Activated naive CD8-positive, alpha-beta T cell treated with anti-CD3 and anti-CD28 coated beads, Interleukin-2, amount 50 U/mL, for 16 hours (primary cell): ENCODE measurements at places on chromosomes 1 and 21.

GRCh38 chr1:25869909-25870606 is 5.5 kb downstream of the PAQR7 start:
- DNase-seq, result no peak

GRCh38 chr1:150567341-150567716 is 12.1 kb downstream of the MCL1 start:
- peak; percentile 21 for DNase-seq

GRCh38 chr1:1204998-1205768 is 1.2 kb downstream of the TNFRSF18 start:
- no peak for DNase-seq

GRCh38 chr21:42309753-42310213 is 5.4 kb downstream of the TFF3 start:
- peak; percentile 42 for DNase-seq

GRCh38 chr1:206472454-206472853 is 2.2 kb downstream of the IKBKE start:
- DNase-seq, result no peak

GRCh38 chr1:88549536-88549935 is 134.5 kb upstream of the PKN2 start:
- DNase-seq, result no peak

DNA sequence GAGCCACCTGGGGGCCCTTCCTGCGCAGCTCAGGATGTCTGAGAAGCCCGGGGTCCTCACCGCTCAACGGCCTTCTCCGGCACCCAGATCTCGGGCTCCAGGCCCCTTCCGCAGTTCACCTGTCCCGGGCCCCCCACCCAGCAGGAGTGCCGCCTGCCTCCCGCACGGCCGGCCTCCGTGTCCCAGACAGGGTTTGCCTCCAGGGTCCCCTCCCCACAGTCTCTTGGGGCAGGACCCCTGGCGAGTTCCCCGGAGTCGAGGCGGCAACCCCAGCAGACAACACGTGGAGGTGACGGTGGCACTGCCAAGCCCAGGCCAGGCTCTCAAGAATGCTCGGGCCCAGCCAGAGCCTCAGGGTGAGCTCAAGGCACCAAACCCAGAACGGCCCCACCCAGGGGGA is 22.4 kb upstream of the TTLL10 start:
- DNase-seq, result no peak

DNA sequence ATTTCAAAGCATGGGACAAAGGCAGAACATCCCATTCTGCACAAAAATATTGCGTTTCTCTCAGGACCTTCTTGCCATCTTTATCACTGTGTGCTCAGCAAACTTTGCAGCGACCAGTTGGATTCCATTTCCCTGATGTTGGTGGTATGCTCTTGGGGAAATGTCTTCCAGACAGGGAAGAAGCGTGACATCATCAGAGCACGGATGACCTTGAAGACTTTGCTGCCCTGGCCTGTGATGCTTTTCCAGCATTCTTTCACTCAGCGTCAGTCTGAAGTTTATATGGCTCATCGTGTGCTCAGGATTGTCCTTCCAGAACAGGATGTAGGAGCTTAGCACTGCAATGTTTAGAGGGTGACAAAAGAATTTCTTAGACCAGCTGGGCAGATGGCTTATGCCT is 131.4 kb upstream of the F3 start:
- no peak for DNase-seq

DNA sequence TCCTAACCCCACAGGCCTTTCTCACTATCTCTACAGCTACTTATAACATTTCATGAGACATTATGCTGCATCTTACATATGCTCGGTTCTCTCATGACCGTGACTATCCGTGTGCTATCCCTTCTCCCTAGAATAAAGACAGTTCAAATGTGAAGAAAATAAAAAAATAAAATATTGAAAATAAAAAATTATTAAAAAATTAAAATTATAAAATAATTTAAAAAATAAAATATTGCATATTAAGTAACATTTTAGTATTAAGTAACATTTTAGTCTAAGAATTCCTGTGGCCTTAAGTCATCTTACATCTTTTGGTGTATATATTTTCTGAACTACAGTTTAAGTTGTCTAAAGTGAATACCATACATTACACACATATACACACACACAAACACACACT is 415.5 kb downstream of the DPYD start:
- DNase-seq, result no peak

DNA sequence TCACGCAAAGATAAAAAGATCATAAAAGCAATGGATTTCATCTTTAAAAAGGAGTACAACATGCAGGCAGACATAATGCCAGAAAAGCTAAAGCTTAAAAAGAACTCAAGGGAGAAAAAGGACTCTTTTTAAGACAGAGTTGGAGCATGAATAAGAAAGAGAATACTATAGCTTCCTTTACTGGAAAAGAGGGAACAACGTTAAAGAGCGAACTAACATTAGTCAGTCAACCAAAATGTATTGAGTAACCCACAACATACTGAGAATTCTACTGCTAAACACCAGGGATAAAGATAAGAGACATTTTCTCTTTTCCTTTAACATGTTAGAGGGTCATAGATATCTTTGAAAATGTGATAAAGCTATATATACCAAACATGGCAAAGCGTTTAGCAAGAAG is 182.0 kb downstream of the DUSP10 start:
- no peak for DNase-seq

DNA sequence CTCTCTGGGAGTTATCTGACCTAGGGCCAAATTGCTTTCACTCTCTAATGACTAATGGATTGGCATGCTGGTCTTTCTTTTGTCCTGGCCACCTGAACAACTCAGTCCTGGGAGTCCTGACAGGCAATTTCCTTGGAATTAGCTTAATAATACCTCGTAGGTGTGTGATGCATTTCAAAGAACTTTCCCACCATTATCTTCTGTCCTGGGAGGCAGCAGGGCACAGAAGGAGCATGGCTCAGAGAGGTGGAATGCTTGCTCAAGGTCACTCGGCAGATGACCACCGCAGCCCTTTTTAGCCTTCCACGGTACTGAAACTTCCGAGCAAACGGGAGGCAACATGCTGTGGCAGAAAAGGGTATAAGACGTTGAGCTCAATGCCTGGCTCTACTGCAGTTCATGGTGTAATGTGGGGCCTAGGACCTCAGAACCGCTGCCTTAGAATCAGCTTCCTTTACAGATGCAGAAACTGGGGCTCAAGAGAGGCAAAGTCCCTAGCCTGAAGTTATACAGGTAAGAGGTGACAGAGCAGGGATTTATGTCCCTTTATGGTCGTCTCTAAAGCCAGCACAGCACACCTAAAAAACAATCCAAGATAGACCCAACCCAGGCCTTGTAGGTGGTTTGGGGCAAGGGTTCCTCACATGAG is 3.2 kb downstream of the ID3 start:
- DNase-seq, result no peak

GRCh38 chr1:198929111-198929604 is 290.3 kb downstream of the PTPRC start:
- no peak for DNase-seq

GRCh38 chr1:15215116-15215515 is 31.9 kb upstream of the FHAD1 start:
- no peak for DNase-seq

GRCh38 chr1:17194133-17194475 is 10.8 kb upstream of the PADI1 start:
- DNase-seq, result no peak

DNA sequence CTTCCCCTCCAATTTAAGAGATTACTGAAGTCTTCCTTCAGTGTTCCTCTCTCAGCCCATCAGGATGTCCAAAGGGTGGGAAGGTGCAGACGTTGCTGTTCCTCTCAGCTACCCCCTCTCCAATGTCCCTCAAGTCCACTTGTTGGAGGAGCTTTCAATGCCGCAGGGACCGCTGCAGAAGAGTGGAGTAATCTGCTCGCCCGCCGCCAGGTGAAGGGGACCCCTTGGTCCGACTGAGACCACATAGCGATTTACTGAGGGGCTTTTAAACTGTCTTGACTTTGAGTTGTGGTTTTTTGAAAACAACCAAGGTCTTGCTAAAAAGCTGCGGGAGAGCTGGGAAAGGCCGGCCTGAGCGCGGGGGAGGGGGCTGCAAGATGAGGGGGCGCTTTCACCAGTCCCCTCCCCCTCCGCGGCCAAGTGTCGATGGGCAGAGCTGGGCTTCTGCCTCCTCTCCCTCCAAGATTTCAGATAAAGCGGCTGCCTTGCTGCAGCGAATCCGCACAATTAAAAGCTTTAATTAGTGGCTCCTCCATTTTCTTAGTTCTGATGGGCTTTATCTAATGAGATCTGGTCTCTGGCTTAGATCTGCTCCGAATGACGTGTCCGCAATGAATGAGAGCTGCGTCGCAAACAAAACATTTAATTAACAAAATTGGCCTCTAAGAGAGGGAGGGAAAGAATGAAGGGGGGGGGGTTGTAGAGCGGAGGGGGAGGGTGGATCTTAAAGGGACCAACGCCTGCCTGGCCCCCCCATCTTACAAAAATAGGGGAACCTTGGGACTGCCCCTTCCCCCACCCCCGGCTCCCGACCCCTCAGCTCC is 5.9 kb downstream of the LMO4 start:
- no peak for DNase-seq

GRCh38 chr1:59967141-59967697 is 40.6 kb upstream of the CYP2J2 start:
- DNase-seq, result no peak
